ENCODE measurements at places on chromosomes 16 and 17. TPM values are rescaled to one million over a fixed set of nuclear protein-coding genes. Genes with fewer than 3 reads are reported as not detected.

The CMTM2 gene
- not detected for total RNA-seq

The KSR1 gene
- total RNA-seq: 6.0 TPM

The RNF135 gene
- 18.3 TPM for total RNA-seq

The KRT36 gene
- not detected for total RNA-seq

The PSMD3 gene
- total RNA-seq: 153 TPM

The PIGL gene
- total RNA-seq: 13.9 TPM

The ZNF423 gene
- not detected for total RNA-seq

The KANSL1 gene
- total RNA-seq: 16.5 TPM

The PRSS8 gene
- not detected for total RNA-seq

The TPSG1 gene
- not detected for total RNA-seq

The KRT20 gene
- not detected for total RNA-seq

The DRC3 gene
- total RNA-seq: 1.1 TPM

The TPSB2 gene
- not detected for total RNA-seq

The OR2C1 gene
- total RNA-seq: 0.17 TPM

The SOCS3 gene
- 29.3 TPM for total RNA-seq
